ENCODE measurements at places on chromosomes 12 and 14.

GRCh38 chr12:12941450-12942350, 10.3 kb downstream of the GPRC5D start:
- DNase-seq, result no peak

- DNase-seq, result no peak
Measured at GRCh38 chr12:54019924-54020590, 8.2 kb upstream of the HOXC6 start.

GRCh38 chr12:11732023-11732422, 82.5 kb downstream of the ETV6 start:
- DNase-seq, result no peak

GRCh38 chr12:109385339-109386058, 37.8 kb downstream of the MYO1H start:
- peak; percentile 27 for DNase-seq

DNA sequence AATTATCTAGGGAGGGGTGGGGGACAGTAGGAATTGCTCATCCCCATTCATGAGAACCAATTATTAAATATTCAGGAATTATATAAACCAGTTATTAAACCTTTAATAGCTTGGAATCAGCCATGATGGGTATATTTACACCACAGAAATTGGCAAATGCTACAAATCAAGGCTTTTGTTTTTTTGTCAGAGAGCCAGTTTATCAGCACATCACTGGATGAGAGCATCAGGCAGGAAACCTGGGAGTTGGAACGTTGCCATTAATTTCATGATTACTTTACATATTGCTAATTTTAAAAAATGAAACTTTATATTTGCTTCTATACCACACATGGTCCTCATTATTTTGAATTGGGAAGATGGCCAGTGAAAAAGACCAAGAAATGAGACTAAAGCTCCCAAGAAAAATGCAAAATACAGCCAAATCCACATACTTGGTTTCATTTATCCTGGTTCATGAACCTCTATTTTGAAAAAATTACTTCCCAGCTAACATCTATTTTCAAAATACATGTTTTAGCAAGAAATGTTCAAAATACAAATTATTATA, 48.4 kb downstream of the ATL1 start:
- no peak for DNase-seq

DNA sequence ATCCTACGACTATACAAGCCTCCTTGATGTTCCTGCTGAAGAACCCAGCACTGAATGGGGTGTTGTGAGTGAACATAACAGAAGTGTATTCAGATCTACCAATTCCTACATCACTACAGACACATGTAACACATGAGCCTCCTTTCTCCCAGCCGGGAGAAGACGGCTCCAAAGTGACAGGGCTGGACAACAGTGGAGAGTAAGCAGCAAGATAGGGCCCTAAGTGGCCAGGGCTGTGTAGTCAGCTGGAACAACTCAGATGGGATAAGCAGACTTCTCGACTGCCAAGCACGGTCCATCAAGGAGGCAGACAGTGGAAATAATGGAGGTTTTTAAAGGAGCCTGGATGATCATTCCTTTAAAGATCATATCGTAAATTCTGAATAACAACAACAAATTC, 73.5 kb downstream of the TTC7B start:
- DNase-seq, result no peak
